Activated CD4-positive, alpha-beta memory T cell treated with anti-CD3 and anti-CD28 coated beads for 36 hours (primary cell): ENCODE measurements at places on chromosomes 6 and 20. TPM values are rescaled to one million over a fixed set of nuclear protein-coding genes. Genes with fewer than 3 reads are reported as not detected.
A peak's percentile ranks its signal among the peaks of the same experiment; 100 is the strongest.

C20orf204 gene
- 3.1 TPM for total RNA-seq

GRCh38 chr6:157770946-157771345 is 52.1 kb upstream of the SNX9 start:
- peaks cover 7% of the 10 kb centered on the region for H3K27me3 ChIP-seq
- H3K4me3 ChIP-seq: no peak overlapping the region
- H3K27ac ChIP-seq: no peak overlapping the region
- no peak for DNase-seq

DNA sequence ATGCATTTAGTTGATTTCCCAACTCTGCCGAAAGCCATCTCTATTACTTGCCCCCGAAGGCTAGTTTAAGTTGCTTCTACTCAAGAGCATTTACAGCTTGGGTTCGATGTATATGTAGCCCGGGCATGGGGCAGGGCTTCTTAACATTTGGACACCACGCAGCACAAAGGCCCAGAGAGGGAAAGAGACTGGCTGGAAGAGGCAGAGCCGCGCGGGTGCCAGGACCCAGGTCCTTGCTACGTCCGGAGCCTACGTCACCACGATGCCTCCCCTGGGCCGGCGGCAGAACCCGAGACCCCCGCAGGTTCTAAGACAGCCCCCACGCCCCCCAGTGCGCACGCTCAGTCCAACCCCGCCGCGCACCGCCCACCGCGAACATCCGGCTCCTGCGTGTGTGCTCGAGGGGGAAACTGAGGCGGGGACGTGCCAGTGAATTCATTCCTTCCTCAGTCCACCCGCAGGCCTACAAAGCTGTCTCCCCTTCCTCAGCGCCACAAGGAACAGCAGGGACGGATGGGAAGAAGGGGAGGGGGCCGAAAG is 367 bp upstream of the PCIF1 start:
- H3K4me3 ChIP-seq: peak overlapping the region; percentile 99
- H3K27ac ChIP-seq: peak overlapping the region; percentile 99
- peaks cover 17% of the 10 kb centered on the region for H3K36me3 ChIP-seq
- H3K4me1 ChIP-seq: peaks cover 32% of the 10 kb centered on the region
- DNase-seq: no peak

- no peak overlapping the region for H3K27ac ChIP-seq
- peaks cover 15% of the 10 kb centered on the region for H3K4me1 ChIP-seq
- DNase-seq: no peak
- H3K27me3 ChIP-seq: no peaks in the 10 kb centered on the region
- H3K4me3 ChIP-seq: no peak overlapping the region
- H3K36me3 ChIP-seq: peaks cover 29% of the 10 kb centered on the region
These were observed 18.6 kb downstream of the CCDC167 start for GRCh38 chr6:37480951-37481534.

GRCh38 chr6:1424306-1424927 is 35.0 kb downstream of the FOXF2 start:
- peaks cover 27% of the 10 kb centered on the region for H3K27me3 ChIP-seq
- no peak overlapping the region for H3K4me3 ChIP-seq
- H3K27ac ChIP-seq: no peak overlapping the region
- H3K36me3 ChIP-seq: no peaks in the 10 kb centered on the region

DNA sequence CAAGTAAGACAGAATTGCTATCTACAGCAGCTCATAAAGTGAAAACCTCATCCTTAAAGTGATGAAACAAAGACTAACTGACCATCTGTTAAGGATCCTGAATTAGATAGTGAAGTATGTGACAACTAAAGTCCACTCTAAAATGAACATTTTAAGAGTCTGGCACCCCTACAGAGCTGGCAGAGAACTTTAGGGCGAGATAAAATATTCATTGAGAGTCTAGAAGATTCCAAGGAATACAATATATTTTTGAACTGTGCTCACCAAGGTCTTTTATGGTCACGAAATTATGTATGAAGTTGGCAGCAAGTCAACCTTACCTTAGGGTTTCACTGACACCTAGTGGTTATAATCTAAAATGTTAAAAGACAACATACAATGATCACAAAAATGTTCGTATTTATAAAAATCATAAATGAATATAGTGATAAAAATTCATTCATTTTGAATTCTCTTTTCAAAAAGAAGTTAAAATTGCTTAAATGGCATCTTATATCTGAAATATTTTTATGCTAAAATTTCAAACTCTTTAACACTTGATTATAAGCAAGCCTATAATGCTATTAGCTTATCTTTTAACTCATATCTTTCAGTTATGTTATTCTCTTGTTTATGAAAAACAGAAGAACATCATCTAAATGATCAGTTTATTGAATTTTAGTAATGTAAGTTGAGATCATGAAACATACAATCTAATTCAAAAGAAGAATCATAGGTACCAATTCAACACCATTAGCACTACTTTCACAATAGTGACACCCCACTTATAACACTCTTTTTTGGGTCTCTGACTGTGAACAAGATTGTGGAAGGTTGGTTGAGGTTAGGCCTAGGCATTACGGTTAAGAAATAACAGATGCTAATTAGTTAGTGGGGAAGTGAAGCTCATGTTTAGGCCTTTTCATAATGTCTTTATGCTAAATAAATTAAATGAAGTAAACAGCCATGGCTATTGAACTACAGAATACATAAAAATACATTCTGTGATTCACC is 27.5 kb downstream of the RSPH3 start:
- no peak for DNase-seq
- no peaks in the 10 kb centered on the region for H3K27me3 ChIP-seq
- H3K4me1 ChIP-seq: no peaks in the 10 kb centered on the region
- peaks cover 12% of the 10 kb centered on the region for H3K36me3 ChIP-seq
- H3K27ac ChIP-seq: no peak overlapping the region
- no peak overlapping the region for H3K4me3 ChIP-seq

- H3K4me3 ChIP-seq: peak overlapping the region; percentile 93
- peak overlapping the region; percentile 58 for H3K27ac ChIP-seq
These were observed 1.5 kb downstream of the E2F1 start for GRCh38 chr20:33684533-33685327.

CGA gene
- total RNA-seq: not detected

- no peaks in the 10 kb centered on the region for H3K36me3 ChIP-seq
- no peak for DNase-seq
- peaks cover 6% of the 10 kb centered on the region for H3K27me3 ChIP-seq
- H3K4me3 ChIP-seq: no peak overlapping the region
- peaks cover 10% of the 10 kb centered on the region for H3K4me1 ChIP-seq
These were observed 56.2 kb upstream of the EPB41L1 start for GRCh38 chr20:36098364-36098763.

DNAH8 gene
- 0.02 TPM for total RNA-seq

DNA sequence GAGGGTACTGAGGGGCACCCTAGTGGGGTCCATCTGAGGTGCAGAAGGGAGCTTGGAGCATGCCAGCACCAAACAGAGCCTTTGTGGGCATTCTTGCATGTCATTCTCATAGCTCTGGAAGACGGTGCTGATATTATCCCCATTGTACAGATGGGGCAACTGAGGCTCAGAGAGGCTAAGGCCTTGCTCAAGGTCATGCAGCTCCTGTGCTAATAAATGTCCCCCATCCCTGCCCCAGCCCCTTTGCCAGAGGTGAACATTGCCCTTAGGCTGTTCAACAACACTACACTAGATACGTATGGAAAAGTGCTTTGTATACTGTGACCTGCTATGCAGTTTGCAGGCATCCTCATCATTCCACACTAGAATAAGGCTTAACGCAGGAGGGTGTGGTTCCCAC is 5.5 kb upstream of the EPB41L1 start:
- peaks cover 15% of the 10 kb centered on the region for H3K27me3 ChIP-seq
- no peaks in the 10 kb centered on the region for H3K4me1 ChIP-seq
- DNase-seq: no peak
- no peak overlapping the region for H3K4me3 ChIP-seq
- no peak overlapping the region for H3K27ac ChIP-seq

- H3K4me3 ChIP-seq: no peak overlapping the region
- H3K27me3 ChIP-seq: no peaks in the 10 kb centered on the region
- no peak overlapping the region for H3K27ac ChIP-seq
These were observed 15.6 kb downstream of the NSFL1C start for GRCh38 chr20:1450926-1451491.

DNA sequence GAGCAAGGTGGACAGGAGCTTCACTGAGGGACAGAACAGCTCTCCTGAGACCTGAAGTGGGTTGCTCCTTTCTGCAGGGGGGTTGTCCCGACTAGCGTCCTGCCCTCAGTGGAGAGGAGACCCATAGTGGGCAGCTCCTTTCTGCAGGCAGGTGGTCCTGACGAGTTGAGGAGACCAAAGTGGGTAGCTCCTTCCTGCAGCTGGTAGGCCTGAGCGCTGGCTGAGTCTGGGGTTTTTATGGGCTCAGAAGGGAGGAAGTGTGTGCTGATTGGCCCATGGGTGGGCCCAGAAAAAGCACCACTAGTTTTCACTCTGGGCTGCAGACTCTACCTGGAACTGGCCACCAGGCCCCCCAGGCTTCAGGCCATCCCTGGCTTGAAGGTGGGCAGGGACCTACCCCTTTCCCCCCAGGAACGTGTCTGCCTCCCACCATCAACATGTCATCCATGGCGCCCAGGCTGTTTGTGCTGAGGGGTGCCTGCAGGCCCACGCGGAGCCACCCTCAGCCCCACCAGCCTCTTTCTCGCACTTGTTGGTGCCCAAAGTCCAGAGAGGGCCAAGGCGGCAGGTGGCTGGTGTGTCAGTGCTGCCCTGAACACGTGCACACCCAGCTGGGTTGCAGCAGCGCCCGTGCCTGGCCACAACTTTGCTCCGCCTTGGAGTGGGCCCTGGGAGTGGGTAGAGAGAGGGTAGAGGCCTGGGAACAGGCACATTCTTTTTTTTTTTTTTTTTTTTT is 1.6 kb upstream of the DEK start:
- peaks cover 33% of the 10 kb centered on the region for H3K4me1 ChIP-seq
- H3K27me3 ChIP-seq: no peaks in the 10 kb centered on the region
- H3K4me3 ChIP-seq: peak overlapping the region; percentile 82
- DNase-seq: no peak
- peaks cover 28% of the 10 kb centered on the region for H3K36me3 ChIP-seq

DNA sequence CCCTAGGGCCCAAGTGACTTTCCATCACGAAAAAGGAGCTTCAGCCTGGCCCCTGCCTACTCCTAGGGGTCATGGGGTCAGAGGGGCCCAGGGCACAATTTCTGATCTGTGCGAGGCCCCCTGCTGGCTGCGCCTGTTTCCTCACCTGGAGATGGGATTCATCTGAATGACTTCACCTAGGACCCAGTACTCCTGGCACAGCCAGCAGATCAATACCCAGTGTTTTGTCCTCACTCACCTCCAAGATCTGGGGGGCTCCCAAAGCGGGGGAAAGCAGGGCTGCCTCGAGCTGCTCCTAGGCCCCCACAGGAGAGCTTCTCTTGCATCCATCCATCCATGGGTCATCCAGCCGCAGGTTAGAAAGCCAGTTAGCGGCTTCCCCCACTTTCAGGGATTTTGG is 33.8 kb downstream of the CD40 start:
- H3K36me3 ChIP-seq: no peaks in the 10 kb centered on the region
- no peaks in the 10 kb centered on the region for H3K4me1 ChIP-seq
- no peak overlapping the region for H3K27ac ChIP-seq

DNA sequence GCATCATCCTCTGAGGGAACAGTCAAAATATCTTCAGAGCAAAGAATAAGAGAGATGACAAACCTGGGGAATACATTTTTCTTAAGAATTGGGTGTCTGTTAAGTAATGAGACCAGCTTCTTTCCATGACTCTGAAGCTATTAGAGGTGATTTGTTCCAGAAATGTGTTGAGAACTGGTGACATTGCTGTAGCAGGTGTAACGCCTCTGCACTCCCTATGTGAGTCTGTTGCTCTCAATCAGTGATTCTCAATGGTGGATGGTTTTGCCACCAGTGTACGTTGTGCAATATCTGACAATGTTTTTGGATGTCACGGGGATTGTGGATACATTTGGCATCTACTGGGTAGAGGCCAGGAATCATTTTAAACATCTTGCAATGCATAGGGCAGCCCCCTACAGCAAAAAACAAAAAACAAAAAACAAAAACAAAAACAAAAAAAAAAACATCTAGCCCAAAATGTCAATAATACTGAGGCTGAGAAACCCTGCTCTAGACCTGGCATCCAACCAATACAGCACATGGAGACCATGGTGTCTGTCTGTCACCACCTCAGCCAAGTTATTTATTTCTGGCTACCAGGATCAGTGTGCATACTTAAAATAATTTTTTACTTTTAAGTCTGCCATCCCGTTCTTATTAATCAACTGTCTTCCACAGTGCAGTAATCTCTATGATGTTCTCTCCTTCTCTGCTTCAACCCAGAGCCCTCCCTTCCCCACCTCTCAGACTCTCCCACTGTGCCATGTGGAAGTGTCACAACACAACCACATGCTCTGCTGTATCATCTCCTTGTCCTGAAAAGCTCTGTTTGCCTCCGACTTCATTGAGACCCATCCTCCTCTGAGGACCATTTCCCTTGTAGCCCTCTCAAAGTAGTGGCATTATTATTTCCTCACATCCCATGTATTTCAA is 43.7 kb downstream of the KLHL32 start:
- no peak overlapping the region for H3K4me3 ChIP-seq
- no peak overlapping the region for H3K27ac ChIP-seq
- H3K4me1 ChIP-seq: no peaks in the 10 kb centered on the region
- no peak for DNase-seq

FAM83C gene
- total RNA-seq: not detected

SIRPA gene
- not detected for total RNA-seq

- no peak overlapping the region for H3K4me3 ChIP-seq
- DNase-seq: no peak
These were observed 5.7 kb downstream of the MTCL3 start for GRCh38 chr6:127513425-127513824.

DNA sequence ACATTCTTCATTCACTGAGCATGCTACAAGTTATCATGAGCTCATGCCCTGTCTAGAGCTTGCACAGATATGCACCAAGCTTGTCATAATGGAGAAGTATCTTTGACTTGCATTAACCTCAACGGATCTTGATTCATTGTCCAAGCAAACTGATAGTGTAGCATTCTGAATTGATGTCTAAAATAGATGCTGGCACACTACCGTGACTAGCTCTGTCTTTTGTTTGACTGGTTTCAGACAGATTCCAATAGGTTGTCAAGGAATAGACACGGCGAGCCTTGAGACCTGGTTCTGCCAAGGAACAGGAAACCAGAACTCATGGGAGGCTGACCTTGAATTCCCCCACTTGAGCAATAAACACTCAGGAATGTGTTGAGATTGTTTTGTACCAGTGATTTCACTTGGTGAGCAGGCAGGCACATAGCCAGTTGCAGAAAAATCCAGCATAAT is 1153.1 kb upstream of the GJE1 start:
- DNase-seq: no peak
- no peak overlapping the region for H3K27ac ChIP-seq
- H3K36me3 ChIP-seq: no peaks in the 10 kb centered on the region
- peaks cover 2% of the 10 kb centered on the region for H3K27me3 ChIP-seq
- H3K4me3 ChIP-seq: no peak overlapping the region

- no peaks in the 10 kb centered on the region for H3K4me1 ChIP-seq
- DNase-seq: no peak
- H3K27ac ChIP-seq: no peak overlapping the region
- no peak overlapping the region for H3K4me3 ChIP-seq
- peaks cover 2% of the 10 kb centered on the region for H3K27me3 ChIP-seq
These were observed 217.2 kb downstream of the LAMA2 start for GRCh38 chr6:129100164-129100563.

CDH4 gene
- total RNA-seq: 0.10 TPM

DNA sequence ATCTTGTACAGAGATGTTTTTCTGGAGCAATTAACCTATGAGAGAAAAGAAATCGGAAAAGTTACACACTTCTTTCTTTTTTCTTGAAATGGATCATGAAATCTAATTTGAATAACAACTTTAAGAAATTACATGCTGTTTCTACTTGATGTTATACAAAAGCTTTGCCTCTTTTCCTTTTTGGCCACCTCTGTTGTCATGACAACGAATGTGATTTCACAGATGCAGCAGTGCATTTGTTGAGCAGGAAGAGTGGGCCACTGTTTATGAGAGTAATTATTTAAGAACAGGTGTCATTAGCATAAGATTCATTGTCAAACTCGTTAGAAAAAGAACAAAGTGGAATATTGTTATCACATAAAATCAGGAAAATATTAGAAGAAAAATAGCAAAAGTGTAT is 148.3 kb upstream of the IMPG1 start:
- H3K27me3 ChIP-seq: no peaks in the 10 kb centered on the region
- no peak overlapping the region for H3K4me3 ChIP-seq
- no peak overlapping the region for H3K27ac ChIP-seq
- no peaks in the 10 kb centered on the region for H3K36me3 ChIP-seq
